Brain (organoid and tissue), 16 donors: ENCODE measurements at places on chromosomes 11 and 22. TPM values are rescaled to one million over a fixed set of nuclear protein-coding genes. Genes with fewer than 3 reads are reported as not detected.

MRGPRE gene
- 6.6 TPM for polyA plus RNA-seq

POU2F3 gene
- polyA plus RNA-seq: 0.58 TPM

FGF4 gene
- not detected for polyA plus RNA-seq

FGF19 gene
- polyA plus RNA-seq: not detected

RAB36 gene
- polyA plus RNA-seq: 13.4 TPM

GPHA2 gene
- polyA plus RNA-seq: not detected

DNA sequence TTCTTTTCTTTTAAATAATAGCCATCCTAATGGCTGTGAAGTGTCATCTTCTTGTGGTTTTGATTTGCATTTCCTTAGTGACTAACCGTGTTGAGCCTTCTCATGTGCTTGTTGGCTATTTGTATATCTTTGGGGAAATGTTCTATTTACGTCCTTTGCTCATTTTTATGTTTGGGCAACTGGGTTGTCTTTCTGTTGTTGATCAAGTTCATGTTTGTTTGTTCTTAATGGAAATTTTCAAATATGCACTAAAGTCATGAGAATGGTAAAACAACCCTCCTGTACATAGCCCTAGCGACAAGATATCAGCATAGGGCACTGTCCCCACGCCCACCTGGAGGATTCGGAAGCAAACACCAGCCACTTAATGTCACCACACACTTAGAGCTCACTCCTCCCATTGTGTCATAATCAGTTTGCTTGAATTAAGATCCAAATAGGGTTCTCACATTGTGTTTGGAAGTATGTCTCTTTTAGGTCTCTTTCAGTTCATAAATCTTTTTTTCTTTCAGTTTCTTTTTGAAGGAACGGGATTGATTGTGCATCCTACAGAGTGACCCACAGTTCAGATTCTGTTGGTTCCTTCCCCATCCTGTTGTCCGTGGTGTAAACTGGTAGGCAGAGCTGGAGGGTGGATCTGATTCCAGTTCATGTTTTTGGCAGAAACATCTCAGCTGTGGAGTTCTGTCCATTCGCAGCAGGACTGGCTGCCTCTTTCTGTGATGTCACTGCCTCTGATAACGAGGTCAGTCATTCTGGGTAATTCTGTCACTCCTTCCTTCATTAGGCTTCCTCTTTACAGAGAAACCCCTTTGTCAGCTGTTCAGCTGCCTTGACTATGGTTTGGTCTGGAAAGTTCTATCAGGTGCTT, 26.4 kb upstream of the ADORA2A start:
- DNase-seq: no peak

GRCh38 chr11:32451808-32452207, 16.5 kb upstream of the WT1 start:
- no peak for DNase-seq

- DNase-seq: peak; percentile 61
These were observed 26.1 kb upstream of the IGSF9B start for GRCh38 chr11:133982876-133983275.

DNA sequence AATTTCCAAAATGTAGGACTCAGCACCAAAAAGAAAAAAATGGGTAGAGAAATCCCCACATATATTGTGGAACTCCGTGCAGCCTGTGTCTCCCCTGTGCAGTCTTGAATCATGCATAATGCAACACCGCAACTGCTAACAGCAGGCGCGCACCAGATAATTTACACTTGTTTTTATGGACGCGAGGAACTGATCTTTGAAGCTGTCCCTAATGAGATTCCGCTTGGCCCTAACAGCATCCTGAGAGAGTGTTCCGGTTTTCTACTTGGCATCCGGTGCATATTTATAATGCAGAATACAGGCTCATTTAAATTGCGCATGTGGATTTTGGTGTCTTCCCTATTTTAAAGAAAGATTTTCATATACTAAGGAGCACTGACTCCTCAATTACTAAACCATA, 21.1 kb downstream of the MPPED2 start:
- peak; percentile 72 for DNase-seq

GRCh38 chr11:45247433-45247832, 38.7 kb downstream of the SYT13 start:
- no peak for DNase-seq

DNA sequence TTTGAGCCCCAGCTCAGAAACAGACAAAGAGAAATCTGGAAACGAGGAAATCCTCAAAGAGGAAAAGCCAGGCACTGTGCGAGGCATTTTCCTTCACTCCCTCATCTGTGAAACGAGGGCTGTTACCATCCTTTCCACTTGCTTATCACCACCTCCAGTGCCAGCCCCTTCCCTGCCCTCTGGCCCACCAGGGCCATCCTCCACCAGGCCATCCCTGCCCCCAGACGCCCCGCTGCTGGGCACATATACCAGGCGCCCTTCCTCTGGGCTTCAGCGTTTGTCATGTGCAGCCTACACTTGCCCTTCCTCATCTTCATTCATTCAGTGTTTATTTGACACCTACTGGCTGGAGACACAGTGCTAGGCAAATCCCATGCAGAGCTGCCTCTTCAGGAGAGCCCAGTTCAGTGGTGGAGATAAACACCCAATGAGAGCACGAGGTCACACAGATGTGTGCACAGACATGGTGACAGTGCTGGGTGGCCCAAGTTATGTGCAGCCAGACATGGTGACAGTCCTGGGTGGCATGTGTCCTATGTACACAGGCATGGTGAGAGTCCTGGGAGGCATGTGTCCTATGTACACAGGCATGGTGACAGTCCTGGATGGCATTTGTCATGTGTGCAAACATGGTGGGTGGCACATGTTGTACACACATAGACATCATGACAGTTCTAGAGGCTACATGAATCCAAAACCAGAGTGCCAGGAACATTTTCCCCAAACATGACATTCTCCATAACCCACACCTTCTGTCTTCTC, 9.7 kb downstream of the SPTBN2 start:
- no peak for DNase-seq

- no peak for DNase-seq
These were observed 10.7 kb downstream of the KRTAP5-5 start for GRCh38 chr11:1640076-1640946.

- DNase-seq: no peak
These were observed 30.9 kb downstream of the CSNK2A3 start for GRCh38 chr11:11322101-11322500.

- DNase-seq: peak; percentile 16
These were observed 3.9 kb upstream of the BIRC3 start for GRCh38 chr11:102313238-102313940.

GRCh38 chr11:110032259-110032658, 60.9 kb upstream of the ZC3H12C start:
- peak; percentile 70 for DNase-seq

GRCh38 chr11:45394294-45395085, 108.3 kb upstream of the SYT13 start:
- DNase-seq: no peak

DNA sequence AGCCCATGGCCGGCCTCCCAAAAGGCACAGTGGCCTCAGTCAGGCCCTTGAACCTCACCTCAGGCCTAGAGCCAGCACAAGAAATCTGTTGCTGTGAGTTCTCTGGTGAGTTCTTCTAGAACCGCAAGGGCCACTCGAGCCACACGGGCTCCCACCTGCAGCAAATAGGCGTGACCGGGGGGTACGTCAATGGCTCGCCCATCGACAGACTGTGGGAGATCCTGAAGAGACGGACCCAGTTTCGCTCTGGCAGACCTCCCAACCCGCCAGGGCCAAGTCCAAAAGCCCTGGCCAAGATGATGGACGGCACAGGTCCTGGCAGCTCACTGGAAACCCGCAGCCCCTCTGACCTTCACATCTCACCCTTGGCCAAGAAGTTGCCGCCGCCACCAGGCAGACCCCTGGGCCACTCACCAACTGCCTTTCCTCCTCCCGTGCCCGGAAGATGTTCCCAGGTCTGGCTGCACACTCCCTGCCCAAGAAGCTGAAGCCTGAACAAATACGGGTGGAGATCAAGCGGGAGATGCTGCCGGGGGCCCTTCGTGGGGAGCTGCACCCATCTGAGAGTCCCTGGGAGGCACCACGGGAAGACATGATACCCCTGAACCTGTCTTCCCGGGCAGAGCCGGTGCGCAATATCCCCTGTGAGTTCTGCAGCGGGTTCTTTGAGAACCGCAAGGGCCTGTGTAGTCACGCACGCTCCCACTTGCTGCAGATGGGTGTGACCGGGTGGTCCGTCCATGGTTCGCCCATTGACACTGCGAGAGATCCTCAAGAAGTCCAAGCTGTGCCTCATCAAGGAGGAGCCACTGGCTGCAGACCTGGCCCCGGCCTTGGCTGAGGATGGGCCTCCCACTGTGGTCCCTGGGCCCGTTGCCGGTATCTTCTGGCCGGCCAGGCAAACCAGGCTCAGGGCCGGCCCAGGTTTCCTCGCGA, 544.2 kb upstream of the CCDC179 start:
- DNase-seq: no peak
